Ecto neural progenitor cell (in vitro differentiated cells): ENCODE measurements at places on chromosomes 6 and 20.
A peak's percentile ranks its signal among the peaks of the same experiment; 100 is the strongest.

GRCh38 chr6:137087902-137088301, 43.1 kb upstream of the IL20RA start:
- DNase-seq = no peak

DNA sequence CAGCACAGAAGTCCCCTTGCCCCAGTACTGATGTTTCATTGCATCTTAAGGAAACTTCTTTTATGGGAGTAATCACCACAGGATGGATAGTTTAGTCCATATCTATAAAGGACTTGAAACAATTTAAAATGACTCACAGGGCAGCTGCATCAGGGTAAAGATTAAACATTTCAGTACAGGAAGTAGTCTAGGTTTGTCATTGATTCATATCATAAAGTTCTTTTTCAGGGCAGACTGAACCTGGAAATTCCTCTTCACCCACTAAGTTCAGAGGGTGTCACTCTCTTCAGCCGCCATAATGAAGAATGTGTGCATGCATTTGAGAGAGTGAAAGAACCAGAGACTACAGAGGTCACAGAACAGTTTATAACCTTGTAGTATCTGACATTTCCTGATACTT, 296.3 kb upstream of the JAG1 start:
- DNase-seq = no peak

- no peak for DNase-seq
Observed at GRCh38 chr20:59364611-59365010, 64.2 kb downstream of the EDN3 start.

GRCh38 chr6:134177753-134178160, 125.3 kb upstream of the SLC2A12 start:
- no peak for DNase-seq

GRCh38 chr6:40688214-40688761, 101.1 kb upstream of the LRFN2 start:
- DNase-seq = no peak

GRCh38 chr6:109139109-109139508, 43.8 kb downstream of the CEP57L1 start:
- DNase-seq = no peak

- no peak for DNase-seq
Observed at GRCh38 chr20:35387334-35387733, 24.4 kb downstream of the UQCC1 start.

DNA sequence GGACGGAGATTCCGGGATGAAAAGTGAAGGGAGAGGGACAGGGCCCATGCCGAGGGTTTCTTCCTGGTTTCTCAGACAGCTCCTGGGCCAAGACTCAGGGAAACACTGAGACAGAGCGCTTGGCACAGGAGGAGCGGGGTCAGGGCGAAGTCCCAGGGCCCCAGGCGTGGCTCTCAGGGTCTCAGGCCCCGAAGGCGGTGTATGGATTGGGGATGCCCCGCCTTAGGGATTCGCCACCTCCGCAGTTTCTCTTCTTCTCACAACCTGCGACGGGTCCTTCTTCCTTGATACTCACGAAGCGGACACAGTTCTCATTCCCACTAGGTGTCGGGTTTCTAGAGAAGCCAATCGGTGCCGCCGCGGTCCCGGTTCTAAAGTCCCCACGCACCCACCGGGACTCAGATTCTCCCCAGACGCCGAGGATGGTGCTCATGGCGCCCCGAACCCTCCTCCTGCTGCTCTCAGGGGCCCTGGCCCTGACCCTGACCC, 55.0 kb upstream of the HLA-A start:
- peak; percentile 56 for DNase-seq

DNA sequence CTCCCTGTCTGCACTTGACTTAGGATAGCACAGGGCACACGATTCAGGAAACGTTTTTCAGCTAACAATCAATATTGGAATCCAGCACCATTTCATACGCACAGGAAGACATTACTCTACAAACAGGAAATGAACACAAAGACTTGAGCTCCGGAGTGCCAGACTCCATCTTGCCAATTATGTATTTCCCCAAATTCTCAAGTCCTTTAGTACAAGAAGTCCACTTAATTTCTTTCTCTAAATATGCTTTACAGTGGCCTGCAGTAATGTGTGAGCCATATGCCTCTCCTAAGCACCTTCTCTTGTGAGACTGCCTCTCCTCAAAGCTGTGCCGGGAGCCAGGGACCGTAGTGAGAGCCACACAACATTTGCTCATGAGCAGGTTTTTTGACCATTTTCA, 168.2 kb downstream of the THBS2 start:
- DNase-seq = no peak

DNA sequence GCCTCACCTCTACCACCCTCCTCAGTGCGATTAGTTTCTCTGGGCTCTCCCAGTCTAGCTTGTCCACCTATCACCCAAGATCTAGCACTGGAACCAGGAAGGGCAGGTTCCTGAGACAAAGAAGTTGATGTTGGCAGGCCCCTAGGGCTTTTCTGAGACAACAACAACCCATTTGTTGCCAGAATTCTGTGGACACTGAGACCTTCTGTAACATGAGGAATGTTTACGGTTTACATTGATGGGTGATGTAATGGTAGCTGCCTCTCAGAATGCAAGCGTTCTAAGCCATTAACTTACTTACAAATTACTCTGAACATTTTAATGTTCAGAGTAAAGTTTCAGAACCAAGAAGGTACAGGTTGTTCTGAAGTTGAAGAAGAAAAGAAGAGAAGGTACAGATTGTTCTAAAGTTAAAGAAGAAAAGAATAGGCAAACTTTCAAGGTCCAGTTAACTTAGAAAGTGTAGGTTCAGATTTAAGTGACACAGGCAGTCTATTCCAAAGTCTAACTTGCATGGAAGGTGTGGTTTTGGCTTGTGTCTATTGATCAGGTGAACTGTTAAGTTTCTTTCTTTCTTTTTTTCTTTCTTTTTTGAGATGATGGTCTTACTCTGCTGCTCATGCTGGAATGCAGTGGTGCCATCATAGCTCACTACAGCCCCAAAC, 3.7 kb upstream of the MED23 start:
- DNase-seq = no peak

GRCh38 chr20:48409055-48409615, 418.7 kb downstream of the PREX1 start:
- DNase-seq = no peak

GRCh38 chr6:32151863-32152768, at the start of gene PRRT1:
Gene PRRT1, minus strand, starts transcription at chr6:32151939. Its CDS starts 112 bp downstream, at chr6:32151827.
- DNase-seq = peak; percentile 57

GRCh38 chr6:70119218-70119835, 183.6 kb downstream of the COL9A1 start:
- no peak for DNase-seq

GRCh38 chr6:106279179-106279578, 46.4 kb downstream of the ATG5 start:
- no peak for DNase-seq

- peak; percentile 83 for DNase-seq
Observed at GRCh38 chr6:137495703-137496336, 1.6 kb upstream of the OLIG3 start.

DNA sequence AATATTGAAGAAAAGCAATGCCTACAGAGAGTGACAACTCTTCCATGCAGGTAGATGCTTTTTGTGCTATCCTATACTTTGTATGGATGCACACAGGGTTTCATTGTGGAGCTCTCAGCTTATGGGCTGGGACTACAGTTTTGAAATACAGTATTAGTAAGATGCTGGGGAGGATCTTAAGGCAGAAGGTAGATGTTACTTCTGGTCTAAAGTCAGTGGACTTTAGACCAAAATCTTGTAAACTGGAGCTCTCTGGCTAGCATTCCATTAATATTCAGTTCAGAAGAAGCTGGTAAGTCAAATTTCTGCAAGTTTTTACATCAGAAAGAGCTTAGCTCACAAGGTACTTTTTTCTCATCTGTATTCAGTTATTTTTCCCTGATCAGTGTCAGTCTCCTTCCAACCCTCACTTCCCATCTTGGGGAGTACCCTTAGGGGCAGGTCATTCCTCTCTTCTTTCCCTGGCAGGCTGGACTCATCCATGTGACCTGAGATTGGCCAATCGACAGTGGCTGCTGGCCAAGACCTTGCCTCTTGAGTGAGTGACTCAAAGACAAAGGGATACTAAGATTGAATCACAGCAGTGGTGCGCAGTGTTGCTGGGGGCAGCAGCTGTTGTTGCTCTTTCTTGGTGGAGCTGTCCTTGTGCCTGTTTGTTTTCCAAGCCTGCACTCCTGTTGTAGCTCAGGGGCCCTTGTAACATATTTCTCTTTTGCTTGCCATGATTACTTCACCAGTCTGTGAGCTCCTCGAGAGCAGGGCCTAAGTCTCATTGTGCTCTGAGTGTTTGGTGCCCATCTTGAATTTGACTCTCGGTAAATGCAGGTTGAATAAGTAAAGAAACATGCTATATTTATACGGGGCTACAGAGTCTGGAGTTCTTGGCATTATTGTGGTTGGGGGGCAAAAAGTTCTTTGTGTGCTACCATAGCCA, 2.8 kb upstream of the PHF20 start:
- peak; percentile 81 for DNase-seq

DNA sequence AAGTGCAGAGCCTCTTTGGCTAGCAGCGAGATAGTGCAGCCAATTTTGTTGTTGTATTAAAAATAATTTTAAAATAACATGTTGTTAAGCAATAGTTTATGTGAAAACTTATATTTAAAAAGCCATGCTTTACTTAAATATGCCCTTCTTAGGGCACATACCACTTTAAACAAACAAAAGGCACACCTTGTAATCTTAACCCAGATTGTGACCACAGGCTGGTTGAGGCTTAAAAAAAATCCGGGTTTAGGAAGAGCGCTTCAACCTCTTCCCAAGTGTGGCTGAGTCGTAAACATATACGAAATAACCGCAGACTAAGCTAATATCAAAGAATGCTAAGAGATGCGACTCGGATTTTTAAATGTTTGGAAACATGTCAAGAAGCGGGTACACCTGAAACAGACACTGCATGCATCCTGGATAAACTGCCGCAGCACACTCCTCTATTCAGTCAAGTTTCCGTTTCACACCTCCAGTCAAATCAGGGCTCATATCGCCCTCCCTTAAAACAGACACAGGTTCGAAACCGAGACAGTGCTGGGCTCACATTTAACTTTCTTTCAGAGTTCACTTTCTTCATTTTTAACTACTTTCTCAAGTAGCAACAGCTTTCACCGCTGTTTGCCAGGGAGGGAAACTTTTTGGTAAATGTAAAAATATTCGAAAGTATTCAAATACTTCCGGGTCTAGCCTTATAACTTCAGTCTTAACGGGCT, 1.5 kb downstream of the DEK start:
- no peak for DNase-seq

DNA sequence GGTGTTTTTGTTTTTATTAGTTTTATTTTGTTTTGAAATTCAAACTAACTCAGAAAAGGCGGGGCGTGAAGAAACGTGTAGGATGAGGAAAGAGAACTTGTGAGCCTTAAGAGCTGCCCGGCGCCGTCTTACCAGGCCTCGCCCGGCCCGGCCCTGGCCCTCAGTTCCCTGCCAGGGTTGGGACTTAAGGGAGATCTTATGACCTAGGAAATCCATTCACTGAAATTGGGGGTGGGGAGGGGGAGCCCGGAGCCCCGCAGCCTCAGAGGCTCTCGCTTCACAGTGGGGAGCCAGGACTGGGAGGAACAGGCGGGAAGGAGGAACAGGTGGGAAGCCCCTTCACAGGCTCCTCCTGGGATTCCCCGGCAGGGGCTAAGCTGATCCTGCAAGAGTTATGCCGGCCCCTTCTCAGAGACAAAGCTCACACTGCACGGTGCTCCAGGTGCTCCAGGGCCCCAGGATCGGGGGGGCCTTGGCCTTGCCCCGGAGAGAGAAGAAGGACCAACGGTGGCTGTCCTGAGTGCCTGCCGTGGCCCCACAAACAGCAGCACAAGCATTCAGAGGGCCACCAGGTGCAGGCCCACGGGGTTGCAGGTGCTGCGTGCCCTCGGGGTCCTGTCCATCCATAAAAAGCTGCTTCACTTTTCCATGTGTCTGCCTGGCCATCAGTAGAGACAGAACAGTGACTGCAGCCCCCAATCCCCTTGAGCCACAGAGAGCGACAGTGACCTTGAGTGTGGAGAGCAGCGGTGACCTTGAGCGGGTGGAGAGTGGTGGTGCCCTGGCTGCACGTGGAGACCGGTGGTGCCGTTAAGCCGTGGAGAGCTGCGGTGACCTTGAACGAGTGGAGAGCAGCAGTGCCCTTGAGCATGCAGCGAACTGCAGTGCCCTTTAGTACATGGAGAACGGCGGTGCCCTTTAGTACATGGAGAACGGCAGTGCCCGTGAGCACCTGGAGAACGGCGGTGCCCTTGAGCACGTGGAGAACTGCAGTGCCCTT, 152.7 kb downstream of the DLL1 start:
- peak; percentile 33 for DNase-seq

- DNase-seq = no peak
Observed at GRCh38 chr6:39634646-39635341, 90.4 kb downstream of the KIF6 start.

DNA sequence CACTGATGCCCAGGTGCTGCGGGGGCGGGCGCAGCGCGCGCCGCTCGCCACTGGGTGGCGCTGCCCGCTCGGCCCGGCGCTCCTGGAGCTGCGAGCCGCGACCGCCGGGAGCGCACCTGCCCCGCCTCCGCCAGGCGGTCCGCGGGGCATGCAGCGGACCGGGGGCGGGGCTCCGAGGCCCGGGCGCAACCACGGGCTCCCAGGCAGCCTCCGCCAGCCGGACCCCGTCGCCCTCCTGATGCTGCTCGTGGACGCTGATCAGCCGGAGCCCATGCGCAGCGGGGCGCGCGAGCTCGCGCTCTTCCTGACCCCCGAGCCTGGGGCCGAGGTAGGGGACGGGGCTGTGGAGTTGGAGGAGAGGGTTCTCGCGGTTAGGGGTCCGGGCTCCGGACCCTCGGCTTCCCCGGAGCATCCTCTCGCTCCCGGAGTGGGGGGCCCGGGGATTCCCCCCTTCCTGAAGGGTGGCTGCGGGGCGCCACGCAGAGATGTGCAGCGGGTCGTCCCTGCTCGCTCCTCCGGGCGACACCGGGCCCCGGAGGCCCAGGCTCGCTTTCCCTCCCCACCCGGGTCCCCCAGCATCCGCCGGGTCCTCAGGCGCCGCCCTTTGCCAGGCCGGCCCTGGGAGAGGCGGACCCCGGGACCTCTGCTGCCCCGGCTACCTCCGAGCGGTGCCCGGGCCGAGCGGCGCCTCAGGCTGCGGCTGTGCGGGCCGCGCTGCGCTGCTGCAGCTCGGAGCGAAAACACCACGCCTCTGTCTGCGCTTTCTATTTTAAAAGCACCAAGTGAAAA, at the start of gene BCAS4:
Gene BCAS4, plus strand, starts transcription at position 216 of the 789 bp plus-strand sequence. Its CDS starts 23 bp downstream, at position 239.
- DNase-seq = peak; percentile 89

GRCh38 chr6:37575221-37575620, 75.5 kb upstream of the CCDC167 start:
- DNase-seq = no peak

GRCh38 chr20:43238833-43239232, 49.1 kb upstream of the PTPRT start:
- DNase-seq = no peak

GRCh38 chr6:19303383-19303782, 533.8 kb upstream of the ID4 start:
- DNase-seq = no peak

- peak; percentile 83 for DNase-seq
Observed at GRCh38 chr6:33288921-33289783, at the start of the genes PFDN6 and WDR46. Gene PFDN6, plus strand, starts transcription at chr6:33289601. Its CDS starts 256 bp downstream, at chr6:33289857. Gene WDR46, minus strand, starts transcription at chr6:33289239. Its CDS starts 69 bp downstream, at chr6:33289170.

- DNase-seq = no peak
Observed at GRCh38 chr20:64164123-64164836, at the start of gene MYT1. Gene MYT1, plus strand, starts transcription at chr20:64164452. Its CDS starts 34,410 bp downstream, at chr20:64198862.

GRCh38 chr6:87628881-87629280, 38.9 kb downstream of the ORC3 start:
- DNase-seq = no peak
